M059J (cell line): ENCODE measurements at places on chromosomes 5 and 9. TPM values are rescaled to one million over a fixed set of nuclear protein-coding genes. Genes with fewer than 3 reads are reported as not detected.
A peak's percentile ranks its signal among the peaks of the same experiment; 100 is the strongest.

- DNase-seq = no peak
These were observed 547.1 kb downstream of the CDH12 start for GRCh38 chr5:22306011-22306410.

Gene MEIKIN
- not detected in 2 replicates for total RNA-seq

GRCh38 chr5:58107704-58108103 is 352.2 kb downstream of the PLK2 start:
- DNase-seq = peak; percentile 55

- no peak for DNase-seq
These were observed 13.0 kb downstream of the SH2D3C start for GRCh38 chr9:127765418-127765817.

Gene HSPB3
- total RNA-seq = 4.9 and 9.0 TPM in 2 replicates

Gene S1PR3
- 10.1 and 20.5 TPM in 2 replicates for total RNA-seq

GRCh38 chr9:127489471-127490115 is 38.3 kb downstream of the LRSAM1 start:
- DNase-seq = no peak

Gene PDE6A
- total RNA-seq = 0.02 and 0.22 TPM in 2 replicates

GRCh38 chr5:73619606-73620333 is 6.2 kb upstream of the ARHGEF28 start:
- no peak for DNase-seq

DNA sequence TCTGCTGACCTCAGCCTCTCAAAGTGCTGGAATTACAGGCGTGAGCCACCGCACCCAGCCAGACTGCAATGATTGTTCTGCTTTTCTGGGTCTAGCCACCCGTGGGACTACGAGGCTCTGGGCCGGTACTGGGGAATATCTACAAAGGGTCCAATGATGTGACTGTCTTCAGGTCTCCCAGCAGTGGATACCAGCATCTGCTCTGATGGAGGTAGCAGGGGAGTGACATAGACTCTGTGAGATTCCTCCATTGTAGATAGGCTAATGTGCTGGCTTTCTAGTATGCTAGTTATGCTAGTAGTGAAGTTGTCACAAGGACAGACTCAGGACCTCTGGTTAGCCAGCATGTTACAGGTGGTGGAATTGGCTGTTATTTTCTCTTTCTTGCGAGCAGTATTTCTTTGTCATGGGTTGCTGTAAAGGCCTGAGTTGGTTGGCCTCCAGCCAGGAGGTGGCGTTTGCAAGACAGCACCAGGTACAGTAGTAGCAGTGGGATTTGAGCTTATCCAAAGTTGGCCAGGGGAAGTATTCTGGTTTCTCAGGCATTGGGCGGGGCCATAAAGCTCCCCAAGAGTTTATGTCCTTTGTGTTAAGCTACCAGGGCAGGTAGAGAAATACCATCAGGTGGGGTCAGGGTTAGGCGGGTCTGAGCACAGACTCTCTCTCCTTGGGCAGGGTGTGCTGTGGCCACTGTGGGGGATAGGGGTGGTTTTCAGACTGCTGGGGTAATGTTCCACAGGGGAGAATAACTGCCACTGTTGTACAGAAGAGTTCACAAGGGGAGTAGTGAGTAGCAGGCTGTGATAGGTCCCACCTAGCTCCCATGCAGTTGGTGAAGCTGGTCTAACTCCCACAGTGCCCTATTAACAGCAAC is 105.2 kb downstream of the SGCD start:
- no peak for DNase-seq

Gene PLAA
- total RNA-seq = 48.4 and 52.7 TPM in 2 replicates

DNA sequence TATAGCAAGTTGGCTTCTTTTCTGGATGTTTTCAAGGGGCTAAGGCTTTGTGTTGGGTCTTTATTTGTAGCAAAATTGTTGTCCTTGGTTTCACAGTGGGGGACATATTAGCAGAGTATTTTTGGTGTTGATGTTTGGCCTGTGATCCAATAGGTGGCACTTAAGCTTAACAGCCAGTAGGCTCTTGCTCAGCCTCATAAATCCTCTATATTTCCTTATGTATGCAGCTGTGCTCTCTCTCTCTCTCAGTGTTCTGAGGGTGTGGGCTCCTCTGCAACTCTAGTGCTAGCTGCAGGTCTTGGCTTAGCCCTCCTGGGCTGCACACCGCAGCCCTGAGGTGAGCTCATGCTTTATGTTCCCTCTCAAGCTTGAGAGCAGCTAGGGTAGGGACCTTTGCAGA is 195.0 kb upstream of the GHR start:
- no peak for DNase-seq

DNA sequence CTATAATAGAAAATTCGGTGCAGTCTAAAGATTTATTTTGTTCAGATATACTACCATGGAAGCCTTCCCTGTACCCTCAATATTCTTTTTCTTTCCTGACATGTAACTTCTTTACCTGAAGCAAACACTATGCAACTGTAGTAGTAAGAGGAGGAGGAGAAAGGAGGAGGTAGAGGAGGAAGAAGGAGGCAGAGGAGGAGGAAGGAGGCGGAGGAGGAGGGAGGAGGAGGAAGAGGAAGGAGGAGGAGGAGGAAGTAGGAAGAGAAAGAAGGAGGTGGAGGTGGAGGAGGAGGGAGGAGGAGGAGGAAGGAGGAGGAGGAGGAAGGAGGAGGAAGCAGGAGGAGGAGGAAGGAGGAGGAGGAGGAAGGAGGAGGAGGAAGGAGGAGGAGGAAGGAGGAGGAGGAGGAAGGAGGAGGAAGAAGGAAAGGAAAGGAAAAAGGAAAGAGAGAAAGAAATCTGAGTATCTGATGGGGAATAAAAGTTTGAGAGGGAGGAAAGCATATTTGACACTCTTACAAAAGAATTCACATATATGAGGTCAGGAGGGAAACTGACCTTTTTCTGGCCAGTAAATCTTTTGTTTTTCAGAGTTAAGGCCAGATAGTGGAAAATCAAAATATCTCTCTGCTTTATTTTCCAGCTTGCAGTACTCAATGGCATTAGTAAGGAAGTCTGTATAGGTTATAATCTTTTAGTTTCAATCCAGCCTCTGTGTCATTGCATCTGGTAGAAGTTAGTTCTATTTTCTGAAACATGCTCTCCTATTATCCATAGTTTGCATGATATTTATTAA is 114.5 kb upstream of the LPAR1 start:
- DNase-seq = no peak

GRCh38 chr9:112900901-112901300 is 10.2 kb upstream of the SLC46A2 start:
- no peak for DNase-seq

DNA sequence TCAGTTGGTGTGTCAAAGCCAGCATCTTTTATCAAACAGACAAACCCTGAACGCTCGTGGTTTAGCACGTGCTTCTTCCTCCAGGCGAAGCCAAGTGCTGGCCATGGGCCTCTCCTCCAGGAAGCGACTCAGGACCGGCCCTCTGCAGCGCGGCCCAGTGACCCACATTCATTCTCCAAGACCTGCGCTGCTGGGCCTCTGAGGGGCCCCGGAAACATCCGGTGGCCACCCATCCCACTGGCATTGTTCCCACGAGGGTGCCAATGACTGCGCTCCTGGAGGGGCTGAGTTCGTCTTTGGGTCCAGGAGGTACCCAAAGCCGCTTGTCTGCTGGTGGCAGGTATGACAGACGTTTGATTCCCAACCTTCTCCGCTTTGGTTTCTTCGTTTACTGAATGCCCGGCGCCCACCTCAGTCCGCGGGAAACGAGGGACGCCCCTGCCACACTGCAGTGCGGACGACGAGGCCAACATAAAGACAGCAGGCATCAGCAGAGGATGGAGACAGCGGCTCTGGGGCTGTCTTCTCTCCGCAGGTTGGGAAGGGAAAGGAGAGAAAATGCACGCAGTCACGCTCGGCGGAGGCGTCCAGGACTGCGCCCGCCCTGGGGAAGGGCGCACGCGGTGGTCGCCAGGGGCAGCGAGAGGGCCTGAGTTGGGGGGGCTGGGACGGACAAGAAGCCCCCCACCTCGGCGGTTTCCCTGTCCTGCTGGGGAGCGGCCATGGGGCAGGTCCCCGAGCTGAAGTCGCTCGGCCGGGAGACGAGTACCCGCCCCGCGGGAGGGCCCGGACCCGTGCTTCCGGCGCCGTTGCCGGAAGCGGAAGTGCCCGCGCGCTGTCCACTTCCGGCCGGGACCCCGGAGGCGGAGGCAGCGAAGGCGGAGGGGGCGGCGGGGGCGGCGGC is at the start of gene EXOC3:
Gene EXOC3, plus strand, starts transcription at position 842 of the 904 bp plus-strand sequence. CDS start 3,030 bp downstream, outside the sequence.
- DNase-seq = peak; percentile 75

Gene PGGT1B
- 14.9 and 20.6 TPM in 2 replicates for total RNA-seq

Gene PLCXD3
- 1.3 and 2.4 TPM in 2 replicates for total RNA-seq

GRCh38 chr9:111992523-111992922 is 95.9 kb downstream of the UGCG start:
- peak; percentile 93 for DNase-seq
